CD8-positive, alpha-beta memory T cell (primary cell): ENCODE measurements at places on chromosomes 16 and 17.

GRCh38 chr17:30224419-30224960, 11.0 kb downstream of the SLC6A4 start:
- no peak for DNase-seq

DNA sequence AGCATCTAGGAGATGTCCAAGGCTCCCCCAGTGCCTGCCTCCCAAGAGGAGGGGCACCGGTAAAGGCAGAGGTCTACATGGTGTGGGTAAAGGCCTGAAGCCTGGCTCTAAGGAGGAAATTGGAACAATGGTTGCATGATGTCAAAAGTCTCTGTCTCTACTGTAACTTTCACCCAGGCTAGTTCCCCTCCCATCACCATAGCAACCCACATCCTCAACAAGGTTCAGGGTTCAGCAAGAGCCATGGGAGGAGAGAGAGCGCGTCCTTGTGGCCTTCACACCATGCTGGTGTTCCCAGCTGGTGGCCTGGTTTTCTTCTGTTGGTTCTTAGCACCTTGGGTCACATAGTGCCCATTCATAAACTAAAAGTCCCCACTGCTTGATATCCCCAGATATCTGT, 196.7 kb upstream of the CDH5 start:
- DNase-seq: no peak

DNA sequence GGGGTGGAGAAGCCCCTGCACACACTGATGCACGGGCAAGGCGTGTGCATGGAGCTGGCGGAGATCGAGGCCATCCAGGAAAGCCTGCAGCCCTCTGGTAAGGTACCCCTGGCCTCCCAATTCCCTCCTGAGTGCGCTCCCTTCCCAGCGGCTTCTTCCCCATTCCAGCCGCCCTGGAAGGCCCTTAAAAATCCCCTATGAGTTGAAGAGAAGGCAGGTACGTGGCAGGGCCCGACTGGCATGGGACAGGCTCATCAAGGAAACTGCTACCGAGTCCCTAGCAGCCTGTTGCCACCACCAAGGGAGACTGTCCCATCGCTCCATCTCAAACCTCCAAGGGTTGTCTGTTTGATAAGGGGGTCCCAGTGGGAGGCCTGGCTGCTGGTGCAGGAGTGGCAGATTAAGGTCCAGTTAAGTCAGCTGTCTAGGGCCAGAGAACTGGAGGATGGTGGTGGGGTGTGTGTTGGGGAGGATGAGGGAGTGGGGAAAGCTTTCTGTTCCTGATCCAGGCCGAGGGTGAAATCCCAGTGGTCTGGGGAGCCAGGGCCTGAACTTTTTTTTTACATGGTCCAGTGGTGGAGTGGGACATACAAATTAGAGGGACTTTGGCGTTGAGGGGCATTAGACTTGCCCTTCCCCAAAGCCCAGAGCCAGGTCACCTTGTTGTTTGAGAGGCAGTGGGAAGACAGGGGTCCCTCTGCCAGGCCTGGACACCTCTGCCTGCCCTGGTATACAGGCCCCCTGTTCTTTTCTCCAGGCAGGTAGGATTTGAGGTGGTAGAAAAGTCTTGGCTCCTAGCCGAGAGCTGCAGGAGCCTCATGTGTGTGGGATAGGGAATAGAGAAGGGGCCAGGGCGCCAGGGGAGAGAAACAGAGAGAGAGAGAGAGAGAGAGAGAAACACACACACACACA, 994 bp downstream of the IGFBP4 start:
- DNase-seq: no peak

DNA sequence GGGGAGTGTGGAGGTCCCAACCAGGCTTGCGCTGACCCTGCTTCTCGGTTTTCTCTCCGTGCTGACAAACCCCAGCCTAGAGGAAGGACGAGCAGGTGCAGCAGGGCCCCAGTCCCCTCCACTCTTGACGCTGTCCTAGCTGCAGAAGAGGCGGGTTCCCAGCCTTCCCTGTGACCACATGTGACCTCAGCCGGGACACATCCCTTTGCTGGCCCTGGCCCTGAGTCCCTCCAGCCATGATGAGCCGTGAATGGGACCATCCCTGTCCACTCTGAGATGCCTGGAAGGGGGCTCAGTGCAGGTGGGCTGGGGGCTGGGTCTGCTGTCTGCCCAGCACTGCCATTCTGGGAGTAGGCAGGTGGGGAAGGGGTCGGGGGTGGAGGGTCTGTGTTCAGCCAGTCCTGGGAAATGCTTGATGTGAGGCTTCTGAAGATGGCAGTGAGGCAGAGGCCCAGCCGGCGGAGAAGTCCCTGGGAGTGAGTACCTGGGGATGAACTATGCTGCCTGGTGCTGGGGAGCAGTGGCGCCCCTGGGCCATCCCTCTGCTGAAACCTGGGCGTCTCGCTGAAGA, 1.9 kb upstream of the TUBB3 start:
- no peak for DNase-seq

- DNase-seq: no peak
These were observed 10.8 kb downstream of the ATP2C2 start for GRCh38 chr16:84379008-84379708.

GRCh38 chr17:75878174-75878998, at the start of gene TRIM47:
TSS of gene TRIM47 (minus strand) at chr17:75878581. CDS start at chr17:75878548, 33 bp downstream.
- DNase-seq: no peak

DNA sequence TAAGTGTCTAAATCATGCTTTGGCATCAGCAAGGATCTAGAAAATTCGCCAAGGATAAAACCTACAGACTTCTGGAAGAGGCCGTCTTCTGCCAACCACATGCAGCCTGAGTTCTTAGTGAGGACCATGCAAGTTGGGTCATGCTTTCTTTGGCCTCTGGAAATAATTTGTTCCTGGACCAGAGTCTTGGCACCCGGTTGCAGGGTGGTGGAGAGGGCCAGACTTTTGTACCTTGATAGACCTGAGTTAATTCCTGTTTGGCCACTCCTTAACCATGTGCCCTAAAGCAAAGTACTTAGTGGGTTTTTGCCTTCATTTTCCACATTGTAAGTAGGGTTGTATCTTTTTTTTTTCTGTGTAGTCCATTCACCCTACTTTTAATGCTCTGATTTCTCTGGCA, 283.4 kb upstream of the IRX5 start:
- no peak for DNase-seq

- DNase-seq: no peak
These were observed 50.6 kb downstream of the SPECC1 start for GRCh38 chr17:20059728-20060188.

- no peak for DNase-seq
These were observed 433.8 kb downstream of the SLC39A11 start for GRCh38 chr17:72658675-72659074.

GRCh38 chr17:74524653-74525464, 6.4 kb downstream of the CD300LB start:
- no peak for DNase-seq

DNA sequence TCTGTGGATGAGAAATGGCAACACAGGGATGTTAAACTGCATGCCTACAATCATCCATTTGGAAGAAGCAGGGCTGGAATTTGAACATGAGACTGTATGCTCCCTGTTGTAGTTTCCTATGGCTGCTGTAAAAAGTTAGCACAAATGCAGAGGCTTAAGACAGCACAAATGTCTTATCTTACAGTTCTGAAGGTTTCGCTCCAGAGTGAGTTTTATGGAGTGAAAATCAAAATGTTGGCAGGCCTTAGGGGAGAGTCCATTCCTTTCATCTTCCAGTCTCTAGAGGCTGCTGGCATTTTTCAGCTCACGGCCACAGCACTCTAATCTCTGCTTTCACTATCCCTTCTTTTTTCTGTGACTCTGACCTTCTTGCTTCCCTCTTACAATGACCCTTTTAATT, 660.1 kb downstream of the WWOX start:
- no peak for DNase-seq

GRCh38 chr17:48871551-48872351, 20.8 kb upstream of the ATP5MC1 start:
- DNase-seq: no peak

DNA sequence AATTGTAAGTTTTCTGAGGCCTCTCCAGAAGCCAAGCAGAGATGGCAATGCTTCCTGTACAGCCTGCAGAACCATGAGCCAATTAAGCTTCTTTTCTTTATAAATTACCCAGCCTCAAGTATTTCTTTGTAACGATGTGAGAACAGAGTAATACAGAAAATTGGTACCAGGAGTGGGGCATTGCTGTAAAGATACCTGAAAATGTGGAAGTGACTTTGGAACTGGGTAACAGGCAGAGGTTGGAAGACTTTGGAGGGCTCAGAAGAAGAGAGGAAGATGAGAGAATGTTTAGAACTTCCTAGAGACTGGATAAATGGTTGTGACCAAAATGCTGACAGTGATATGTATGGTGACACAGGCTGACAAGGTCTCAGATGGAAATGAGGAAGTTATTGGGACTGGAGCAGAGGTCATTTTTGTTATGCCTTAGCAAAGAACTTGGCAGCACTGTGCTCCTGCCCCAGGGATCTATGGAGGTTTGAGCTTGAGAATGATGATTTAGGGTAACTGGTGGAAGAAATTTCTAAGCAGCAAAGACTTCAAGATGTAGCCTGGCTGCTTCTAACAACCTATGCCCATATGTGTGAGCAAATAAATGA, 23.1 kb downstream of the PRDM7 start:
- DNase-seq: no peak

- no peak for DNase-seq
These were observed 16.0 kb downstream of the SPNS3 start for GRCh38 chr17:4449736-4450135.

- no peak for DNase-seq
These were observed 49.0 kb upstream of the HLF start for GRCh38 chr17:55215711-55216110.

DNA sequence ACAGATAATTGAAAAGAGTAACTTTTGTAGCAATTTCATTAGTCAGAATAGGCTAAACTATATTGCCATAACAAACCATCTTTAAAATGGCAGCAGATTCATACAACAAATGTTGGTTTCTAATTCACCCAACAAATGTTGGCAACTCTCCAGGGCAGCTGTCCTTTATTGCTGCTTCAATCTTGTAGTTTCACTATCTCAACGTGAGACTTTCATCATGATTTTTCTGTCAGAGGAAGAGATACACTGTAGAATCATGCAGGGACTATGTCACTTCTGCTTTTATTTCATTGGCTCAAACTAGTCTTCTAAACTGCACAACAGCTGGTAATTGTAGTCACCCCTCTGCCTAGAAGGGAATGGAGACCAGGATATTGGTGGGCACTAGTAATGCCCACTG, 174.2 kb downstream of the TANC2 start:
- DNase-seq: no peak

DNA sequence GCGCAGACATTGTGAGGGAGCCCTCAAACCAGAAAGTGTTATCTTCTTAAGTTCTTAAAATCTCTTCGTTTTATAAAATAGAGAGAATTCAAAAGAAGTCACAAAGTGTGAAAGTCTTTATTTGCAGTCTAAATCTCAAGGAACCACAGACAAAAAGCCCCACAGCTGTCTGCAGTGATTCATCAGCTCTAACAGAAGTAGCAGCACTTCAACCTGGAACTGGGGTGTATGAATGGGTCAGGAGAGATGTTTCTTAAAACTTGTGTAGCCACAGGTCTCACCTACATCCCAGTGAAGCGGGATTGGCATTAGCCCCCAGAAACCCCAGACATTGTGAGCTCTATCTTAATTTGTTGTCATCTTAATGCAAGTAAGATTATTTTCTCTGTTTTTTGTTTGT, 61.1 kb downstream of the CDYL2 start:
- no peak for DNase-seq

- no peak for DNase-seq
These were observed 85.7 kb downstream of the TIMM22 start for GRCh38 chr17:1082579-1082978.

DNA sequence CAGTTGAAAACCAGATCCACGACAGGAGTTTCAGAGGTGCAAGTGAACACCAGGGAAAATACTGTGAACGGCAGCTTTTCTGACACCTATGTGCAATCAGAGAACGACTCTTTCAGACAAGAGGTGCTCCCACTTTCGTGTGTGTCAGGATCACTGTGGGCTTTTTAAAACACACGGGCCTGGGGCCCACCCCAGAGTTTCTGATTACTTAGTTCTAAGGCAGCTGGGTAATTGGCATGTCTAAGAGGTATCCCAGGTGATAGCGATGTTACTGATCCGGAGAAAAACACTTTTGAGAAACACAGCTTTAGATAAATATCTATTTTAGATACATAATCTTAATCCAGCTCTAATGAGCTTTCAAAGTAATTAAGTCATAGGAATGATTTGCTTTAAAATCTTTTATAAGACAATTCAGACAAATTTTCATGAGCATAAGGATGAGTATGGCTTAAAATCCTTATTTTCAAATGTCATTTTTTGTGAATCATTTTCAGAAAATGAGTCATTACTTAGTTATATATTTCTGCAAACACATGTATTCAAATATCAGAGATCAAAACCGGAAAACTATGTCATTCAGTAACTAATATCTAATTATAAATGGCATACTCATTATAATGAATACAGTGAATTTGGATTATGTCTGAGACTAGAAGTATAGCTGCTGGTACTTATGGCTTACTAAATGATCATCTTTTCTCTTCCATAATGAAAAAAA, 217.9 kb upstream of the PSMD7 start:
- no peak for DNase-seq

GRCh38 chr16:79013930-79014660, 586.4 kb downstream of the MAF start:
- no peak for DNase-seq

DNA sequence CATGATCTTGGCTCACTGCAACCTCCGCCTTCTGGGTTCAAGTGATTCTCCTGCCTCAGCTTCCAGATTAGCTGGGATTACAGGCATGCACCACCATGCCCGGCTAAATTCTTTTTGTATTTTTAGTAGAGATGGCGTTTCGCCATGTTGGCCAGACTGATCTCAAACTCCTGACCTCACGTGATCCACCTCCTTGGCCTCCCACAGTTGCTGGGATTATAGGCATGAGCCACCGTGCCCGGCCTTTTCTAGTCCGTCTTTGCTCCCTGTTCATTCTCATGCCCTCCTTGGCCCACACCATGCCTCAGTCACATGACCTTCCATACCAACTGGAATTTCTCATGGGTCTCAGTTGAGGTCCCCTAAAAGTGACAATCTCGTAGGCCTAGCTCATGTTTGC, 86.9 kb downstream of the SNX29 start:
- no peak for DNase-seq

DNA sequence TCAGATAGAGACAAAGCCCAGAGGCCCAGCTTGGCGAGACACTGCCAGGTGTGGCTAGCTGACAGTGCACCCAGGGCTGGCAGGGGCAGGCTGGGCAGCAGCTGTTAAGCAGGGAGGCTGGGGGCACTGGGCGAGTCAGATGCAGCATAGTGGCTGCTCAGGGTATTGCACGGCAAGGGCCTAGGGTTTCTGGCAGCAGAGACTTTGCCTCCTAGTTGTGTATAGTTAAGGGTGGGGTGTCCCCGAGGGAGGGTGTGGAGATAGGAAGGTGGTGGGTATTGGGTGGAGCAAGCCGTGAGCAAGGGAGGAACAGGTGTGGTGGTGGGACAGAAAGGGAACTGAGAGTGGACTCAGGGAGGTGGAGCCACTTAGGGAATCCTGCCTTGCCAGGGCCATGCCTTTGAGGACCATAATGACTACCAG, 66.0 kb downstream of the SMPD3 start:
- DNase-seq: no peak
